ENCODE measurements at places on chromosomes 6 and 20. TPM values are rescaled to one million over a fixed set of nuclear protein-coding genes. Genes with fewer than 3 reads are reported as not detected.

SLC17A9 gene
- total RNA-seq: 6.4 TPM

ERVFRD-1 gene
- not detected for total RNA-seq

CALHM6 gene
- total RNA-seq: 0.33 TPM

IDH3B gene
- 77.0 TPM for total RNA-seq

TDRD6 gene
- total RNA-seq: 0.33 TPM

NAPB gene
- 7.7 TPM for total RNA-seq

GHRH gene
- total RNA-seq: not detected

HSPA1L gene
- total RNA-seq: 3.1 TPM

TMEM244 gene
- total RNA-seq: not detected

GPR63 gene
- 3.0 TPM for total RNA-seq

ZC3H12D gene
- under 0.01 TPM for total RNA-seq

ADA gene
- 5.4 TPM for total RNA-seq

GGTLC1 gene
- total RNA-seq: not detected

ANKRD60 gene
- total RNA-seq: not detected

LSM2 gene
- 23.1 TPM for total RNA-seq

CAPN11 gene
- not detected for total RNA-seq

PACSIN1 gene
- not detected for total RNA-seq

WDR27 gene
- total RNA-seq: 23.3 TPM

TAGAP gene
- not detected for total RNA-seq

OR2H1 gene
- not detected for total RNA-seq

PLCB4 gene
- total RNA-seq: 13.7 TPM

HLA-DQB1 gene
- total RNA-seq: not detected

GRM4 gene
- total RNA-seq: under 0.01 TPM

NKAPL gene
- 3.3 TPM for total RNA-seq

OXT gene
- total RNA-seq: not detected

SLPI gene
- 0.17 TPM for total RNA-seq

LCA5 gene
- total RNA-seq: 5.6 TPM

PDE7B gene
- total RNA-seq: 22.1 TPM

MAP3K7 gene
- total RNA-seq: 29.8 TPM
